ENCODE measurements at places on chromosomes 2 and 18.

GRCh38 chr2:100857915-100858314 lies 38.0 kb downstream of the NPAS2 start:
- peak; percentile 95 for DNase-seq

- no peak for DNase-seq
Measured at GRCh38 chr2:33322612-33323011, 153.8 kb upstream of the RASGRP3 start.

- no peak for DNase-seq
Measured at GRCh38 chr2:9618410-9618809, 12.4 kb downstream of the YWHAQ start.

DNA sequence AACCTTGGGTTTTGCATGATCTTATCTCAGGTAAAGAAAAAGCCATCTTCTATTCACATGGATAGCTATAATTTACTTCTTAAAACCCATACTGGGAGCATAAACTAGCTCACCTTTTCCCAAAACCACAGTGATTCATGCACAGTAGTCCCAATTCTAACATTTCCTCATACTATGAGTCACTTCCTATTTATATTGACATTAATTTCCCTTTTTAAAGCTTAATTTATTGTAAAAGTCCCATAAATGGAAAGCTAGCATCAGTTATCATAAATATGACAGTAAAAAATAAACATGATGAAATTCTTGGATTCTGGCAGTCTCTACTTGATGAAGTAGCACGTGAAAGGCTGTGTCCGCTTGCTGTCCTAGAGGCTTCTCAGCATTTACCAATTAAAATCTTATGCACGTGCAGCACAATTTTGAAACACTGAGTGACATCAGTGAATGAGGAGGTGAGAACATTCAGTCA lies 180.1 kb downstream of the CDH2 start:
- peak; percentile 34 for DNase-seq

DNA sequence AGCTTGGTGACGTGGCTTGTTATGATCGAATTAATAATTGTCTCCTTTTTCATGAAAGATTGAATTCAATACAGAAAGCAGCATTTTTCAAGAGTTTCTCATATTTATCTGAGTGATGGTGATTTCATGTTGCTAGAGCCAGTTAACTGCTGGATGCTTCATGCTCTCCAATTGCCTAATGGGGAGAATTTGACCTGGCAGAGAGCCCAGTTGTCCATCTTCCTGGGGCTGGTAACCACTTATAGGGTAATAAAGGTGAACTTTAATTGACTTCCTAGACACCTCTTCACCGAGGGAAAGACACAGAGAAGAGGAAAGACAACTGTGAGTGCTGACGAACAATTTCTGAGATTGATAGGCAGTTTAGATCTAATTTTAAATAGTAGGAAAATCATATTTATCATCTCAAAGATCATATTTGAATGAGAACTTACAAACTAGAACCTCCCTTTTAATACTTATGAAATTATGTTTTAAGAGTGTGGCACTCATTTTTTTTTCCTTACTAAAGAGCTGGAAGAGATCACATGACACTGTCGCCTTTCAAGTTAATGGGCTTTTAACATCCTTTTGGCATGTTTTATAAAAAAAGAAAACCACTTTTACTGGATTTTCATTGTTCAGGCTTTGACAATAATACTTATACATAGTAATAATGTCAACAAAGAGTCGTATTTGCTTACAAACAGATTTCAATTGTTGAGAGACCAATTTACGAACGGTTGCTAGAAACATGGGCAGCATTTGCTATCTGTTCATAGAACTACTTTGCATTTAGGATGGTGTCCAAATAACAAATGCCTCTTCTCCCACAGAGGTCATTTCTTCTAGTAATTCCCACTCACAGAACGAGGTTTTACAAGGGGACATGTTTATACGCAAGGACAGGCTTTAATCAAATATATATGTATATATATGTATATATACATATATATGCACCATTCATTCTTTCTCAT lies 153.3 kb downstream of the RAPGEF4 start:
- DNase-seq: no peak

- DNase-seq: no peak
Measured at GRCh38 chr2:211093743-211094303, 537.4 kb downstream of the CPS1 start.

DNA sequence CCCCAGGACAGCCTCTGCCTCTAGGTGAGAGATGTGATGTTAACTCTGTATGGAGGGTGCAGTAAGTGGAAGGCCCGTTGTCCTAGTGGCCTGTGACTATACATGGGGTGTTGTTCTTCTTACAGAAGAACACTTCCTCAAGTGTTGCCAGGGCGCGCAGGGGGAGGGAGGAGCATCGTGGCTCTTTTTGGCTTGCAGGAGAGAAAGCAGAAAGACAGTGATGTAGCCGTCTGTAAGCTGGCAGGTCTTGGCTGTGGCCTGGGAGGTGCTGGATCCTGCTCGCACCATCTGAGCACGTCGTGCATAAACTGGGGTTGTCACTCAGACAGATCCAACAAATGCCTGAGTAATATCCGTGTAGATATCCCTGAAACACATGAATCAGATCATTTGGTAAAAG lies 44.3 kb downstream of the ZNF236 start:
- no peak for DNase-seq

GRCh38 chr2:228263156-228263555 lies 81.7 kb upstream of the SPHKAP start:
- no peak for DNase-seq

DNA sequence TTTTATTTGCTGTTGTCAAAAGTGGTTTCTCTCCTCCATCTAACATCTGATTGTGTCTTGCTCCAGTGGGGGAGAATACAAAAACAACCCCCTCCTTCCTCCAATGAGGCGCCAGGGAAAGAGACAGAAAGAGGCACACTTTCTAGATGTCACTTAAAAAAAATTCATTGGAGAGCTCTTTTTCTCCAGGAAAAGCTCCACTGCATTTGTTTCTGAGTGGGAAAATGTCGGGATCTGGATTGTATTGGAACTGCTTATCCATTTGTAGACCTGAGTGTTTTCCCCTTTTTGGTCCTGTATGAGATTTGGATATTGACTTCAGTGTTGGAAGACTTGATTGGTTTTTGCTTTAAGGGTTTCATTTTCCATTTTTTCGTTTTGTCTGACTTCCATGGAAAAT lies 995 bp downstream of the MBD5 start:
- DNase-seq: peak; percentile 5

DNA sequence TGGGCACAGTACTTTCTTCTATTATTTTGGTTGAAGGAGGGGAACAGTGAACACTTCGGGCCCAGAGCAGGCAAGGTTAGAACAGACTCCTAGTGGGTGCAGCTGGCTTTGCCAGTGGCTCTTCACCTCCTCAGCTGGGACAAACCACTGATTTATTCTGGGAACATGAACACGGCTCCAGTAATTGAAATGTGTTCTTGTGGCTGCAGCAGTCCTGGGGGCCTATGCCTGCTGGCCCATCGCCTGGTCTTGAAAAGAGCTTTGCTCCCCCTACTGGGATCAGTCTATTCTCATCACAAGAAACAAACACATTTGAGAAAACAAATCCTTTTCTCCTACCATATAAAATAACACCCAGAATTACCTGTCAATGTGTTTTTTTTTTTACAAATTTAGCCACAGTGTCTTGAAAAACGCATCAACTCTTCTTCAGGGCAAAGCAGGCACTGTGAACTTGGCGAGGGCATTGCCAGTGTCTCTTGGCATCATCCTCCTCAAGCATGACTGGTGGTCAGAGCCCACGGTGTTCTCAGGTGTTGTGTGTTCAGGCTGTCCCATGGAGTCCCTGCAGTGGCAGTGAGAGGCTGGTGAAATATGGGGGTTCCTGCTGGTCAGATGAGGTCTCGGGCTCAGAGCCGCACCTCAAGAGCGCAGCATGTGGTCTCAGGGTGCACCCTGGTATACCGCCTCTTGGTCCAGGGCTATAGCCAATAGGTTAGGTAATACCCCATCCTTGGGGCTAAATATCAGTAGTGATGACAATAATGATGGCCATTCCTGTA lies 51.3 kb downstream of the RNF144A start:
- peak; percentile 52 for DNase-seq

- no peak for DNase-seq
Measured at GRCh38 chr2:45008296-45009129, 739 bp downstream of the SIX2 start.

- DNase-seq: no peak
Measured at GRCh38 chr18:34647251-34647650, 62.8 kb upstream of the DTNA start.

DNA sequence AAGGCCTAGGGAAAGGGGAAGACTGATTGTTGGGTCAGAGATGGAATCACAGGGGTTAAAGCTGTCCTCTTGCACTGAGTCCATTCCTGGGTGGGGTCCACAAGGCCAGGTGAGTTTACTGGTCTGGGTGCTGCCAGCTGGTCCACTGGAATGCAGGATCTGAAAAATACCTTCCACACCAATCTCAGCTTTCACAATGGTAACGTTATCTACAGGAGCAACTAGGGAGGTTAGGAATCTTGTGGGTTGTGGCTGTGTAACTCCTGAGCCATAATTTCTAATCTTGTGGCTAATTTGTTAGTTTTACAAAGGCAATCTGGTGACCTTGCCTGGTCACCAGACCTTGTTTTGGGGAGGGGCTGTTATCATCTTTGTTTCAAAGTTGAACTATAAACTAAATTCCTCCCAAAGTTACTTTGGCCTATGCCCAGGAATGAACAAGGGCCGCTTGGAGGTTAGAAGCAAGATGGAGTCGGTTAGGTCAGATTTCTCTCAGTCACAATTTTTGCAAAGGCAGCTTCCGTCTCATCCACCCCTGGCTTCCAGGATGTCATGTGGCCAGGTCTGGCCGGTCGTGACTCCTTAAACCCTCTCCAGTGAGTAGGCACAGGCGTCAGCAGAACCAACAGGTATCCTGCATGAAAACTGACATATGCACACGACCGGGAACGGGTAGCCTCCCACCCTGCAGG lies 123.3 kb upstream of the SH3BP4 start:
- no peak for DNase-seq

- no peak for DNase-seq
Measured at GRCh38 chr2:38934742-38935141, 45.1 kb downstream of the ARHGEF33 start.

DNA sequence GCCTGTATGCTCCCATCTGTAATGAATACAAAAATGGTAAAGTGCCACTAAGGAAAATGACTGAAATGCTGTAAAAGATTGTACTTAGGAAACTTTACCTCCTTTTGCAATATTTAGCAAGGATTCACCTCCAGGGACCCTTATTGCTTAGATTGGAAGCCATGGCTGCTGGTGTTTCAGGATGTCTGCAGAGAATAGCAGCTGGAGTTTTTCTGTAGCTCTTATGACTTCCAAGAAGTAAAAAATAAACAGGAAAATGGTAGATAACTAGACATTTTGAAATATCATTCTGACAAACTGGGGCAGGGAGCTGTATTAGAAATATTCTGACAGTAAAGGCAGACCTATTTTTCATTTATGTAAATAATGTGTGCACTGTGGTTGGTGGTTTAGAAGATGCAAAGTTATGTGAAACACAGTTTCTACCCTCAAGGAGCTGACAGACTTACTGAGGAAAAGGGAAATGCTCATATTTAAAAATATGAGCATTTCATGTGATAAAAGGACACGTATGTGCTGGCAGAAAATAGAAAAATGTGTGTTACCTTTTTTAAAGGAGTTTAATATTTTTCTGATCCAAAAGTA lies 224.9 kb upstream of the BOD1L2 start:
- no peak for DNase-seq

DNA sequence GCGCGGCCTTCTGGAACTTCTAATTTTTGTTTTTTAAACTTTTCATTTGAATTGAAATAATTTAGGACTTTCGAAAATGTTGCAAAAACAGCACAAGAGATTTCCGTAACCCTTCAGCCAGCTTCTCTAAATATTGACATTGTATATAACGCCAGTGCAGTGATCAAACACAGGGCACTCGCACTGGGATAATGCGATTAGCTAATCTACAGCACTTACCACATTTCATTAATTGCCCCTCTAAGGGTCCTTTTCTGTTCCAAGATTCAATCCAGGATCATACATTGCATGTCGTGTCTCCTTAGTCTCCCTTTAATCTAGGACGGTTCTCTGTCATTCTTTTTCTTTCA lies 343 bp upstream of the CD302 start:
- DNase-seq: no peak

DNA sequence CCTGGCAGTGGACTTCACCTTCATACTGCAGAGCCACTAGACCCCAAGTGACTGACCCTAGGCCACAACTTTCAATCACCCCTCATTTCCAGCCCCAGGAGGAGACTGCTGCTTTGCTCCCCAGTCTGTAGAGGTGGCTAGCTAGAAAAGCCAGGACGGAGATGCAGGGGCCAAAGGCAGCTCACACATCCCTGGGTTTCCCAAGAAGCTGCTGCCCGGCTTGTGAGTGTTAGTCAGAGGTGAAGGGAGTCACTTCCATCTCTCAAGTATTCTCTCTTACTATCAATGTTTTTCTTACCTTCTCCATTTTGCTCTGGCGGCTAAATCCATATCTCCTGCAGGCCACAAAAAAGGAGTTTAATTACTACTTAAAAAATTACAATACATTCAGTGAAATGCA lies 36.2 kb downstream of the CCDC93 start:
- DNase-seq: no peak

DNA sequence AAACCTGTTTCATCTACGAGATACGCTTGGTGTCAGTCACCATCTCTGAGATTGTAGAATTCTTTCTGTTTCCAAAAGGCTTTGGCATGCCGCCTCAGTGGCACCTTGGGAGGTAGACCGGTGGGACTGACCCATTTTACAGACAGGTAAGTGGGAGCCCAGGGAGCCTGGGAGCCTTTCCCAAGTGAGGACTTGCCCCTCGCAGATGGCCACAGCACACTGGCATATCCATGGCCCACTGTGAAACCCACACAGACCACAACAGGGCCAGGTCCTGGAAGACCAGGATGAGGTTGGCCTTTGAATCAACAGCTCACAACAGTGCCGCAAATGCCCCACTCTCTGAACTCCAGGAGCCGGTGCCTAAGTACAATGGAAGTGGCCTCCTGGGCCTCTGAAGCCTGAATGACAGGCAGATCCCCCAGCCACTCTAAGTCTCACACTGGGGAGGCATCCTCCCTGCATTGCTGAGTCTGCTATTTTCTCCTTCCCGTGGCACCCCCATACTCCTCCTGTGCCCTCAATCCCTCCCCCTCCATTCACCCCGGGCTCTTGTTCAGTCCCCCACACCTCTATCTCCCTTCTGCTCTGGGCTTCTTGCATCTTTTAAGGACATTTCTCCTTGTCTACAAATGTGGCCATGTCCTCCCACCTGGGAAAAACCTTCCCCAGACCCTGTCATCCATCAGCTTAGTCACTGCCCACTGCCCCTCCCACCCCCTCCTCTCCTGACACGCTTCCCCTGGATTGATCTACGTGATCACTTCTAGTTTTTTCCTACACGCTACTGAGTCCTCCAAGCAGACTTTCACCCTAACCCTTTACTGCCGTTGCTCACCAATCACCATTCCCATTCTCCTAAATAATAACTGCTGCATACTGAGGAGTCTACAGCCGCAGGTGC lies 26.2 kb downstream of the CENPA start:
- no peak for DNase-seq

- peak; percentile 21 for DNase-seq
Measured at GRCh38 chr2:42770288-42771131, 6.6 kb upstream of the OXER1 start.

DNA sequence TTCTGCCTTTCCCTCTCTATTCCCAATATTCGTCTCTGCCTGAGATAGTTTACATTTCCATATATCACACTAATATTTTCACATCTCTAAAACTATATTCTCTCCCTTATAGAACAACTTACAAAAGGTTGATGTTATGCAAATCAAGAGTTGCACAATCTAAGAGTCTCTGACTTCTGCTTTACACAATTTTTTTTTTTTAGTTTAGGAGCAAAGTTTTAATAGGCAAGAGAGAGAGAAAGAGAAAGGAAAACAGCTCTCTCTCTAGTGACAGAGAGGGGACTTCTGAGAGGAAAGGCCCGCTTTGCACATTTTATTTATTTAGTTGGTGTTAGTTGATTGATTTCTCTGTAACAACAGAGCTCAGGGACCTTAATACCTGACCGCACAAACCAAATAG lies 380.2 kb downstream of the TXNL1 start:
- no peak for DNase-seq

Measured in fibroblast of upper back skin (primary cell).